Forelimb muscle (tissue), 1 donor: ENCODE measurements at places on chromosomes 4 and X. TPM values are rescaled to one million over a fixed set of nuclear protein-coding genes. Genes with fewer than 3 reads are reported as not detected.

- no peak for DNase-seq
Observed at GRCh38 chrX:1596676-1597344, 5.4 kb downstream of the AKAP17A start.

DNA sequence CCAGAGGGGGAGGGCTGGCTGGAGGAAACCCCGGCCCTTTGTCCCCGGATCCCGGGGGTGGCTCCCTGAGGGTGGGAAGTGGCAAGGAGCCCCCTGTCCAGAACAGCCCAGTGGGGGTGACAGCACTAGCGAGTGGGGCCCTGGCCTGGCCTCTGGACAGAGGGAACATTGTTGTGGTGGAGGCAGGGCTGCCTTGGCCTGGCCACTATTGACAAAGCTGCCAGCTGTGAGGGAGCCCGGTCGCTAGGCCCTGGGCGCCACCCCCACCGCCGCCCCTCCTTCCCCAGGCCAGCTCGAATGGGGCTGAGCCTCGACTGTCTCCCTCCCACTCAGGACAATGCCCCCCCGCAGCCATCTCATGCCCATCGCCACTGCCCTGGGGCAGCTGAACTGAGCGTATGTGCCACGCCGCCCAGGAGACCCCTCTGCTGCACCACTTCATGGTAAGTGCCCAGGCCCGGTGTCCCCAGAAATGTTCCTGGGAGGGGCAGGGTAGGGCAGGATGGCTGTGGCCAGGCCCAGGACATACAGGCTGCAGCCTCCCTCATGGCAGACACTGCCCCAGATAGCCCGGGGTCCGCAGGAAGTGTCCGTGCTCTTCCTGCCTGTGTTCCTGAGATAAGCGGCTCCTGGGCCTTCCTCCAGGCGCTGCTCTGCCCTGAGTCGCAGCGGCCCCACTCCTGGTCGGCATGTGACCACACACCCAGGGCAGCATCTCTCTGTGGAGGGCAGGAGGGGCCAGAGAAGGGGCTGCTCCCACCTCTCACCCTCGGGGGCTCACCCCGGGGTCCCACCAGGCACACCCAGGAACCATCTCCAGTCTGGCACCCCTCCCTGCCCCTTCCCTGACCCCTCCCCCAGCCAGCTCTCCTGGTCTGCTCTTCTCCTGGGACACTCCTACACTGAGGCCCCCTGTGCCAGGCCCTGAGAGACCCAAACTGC, 1.4 kb downstream of the PLXNB3 start:
- DNase-seq = no peak

VCX gene
- not detected for polyA plus RNA-seq

IQCM gene
- not detected for polyA plus RNA-seq

DSPP gene
- polyA plus RNA-seq = 0.04 TPM

ZMYM3 gene
- polyA plus RNA-seq = 18.0 TPM
